Cardiac atrium fibroblast (primary cell): ENCODE measurements at places on chromosomes 12 and 14. TPM values are rescaled to one million over a fixed set of nuclear protein-coding genes. Genes with fewer than 3 reads are reported as not detected.

PLEKHD1 gene
- total RNA-seq: not detected in 2 replicates

MDGA2 gene
- not detected in 2 replicates for total RNA-seq

DDN gene
- total RNA-seq: 0.32 TPM in 1 of 2 replicates, not detected in the other

SIX1 gene
- under 0.01 and 0.18 TPM in 2 replicates for total RNA-seq

OTOGL gene
- total RNA-seq: 0.81 and 1.1 TPM in 2 replicates
